ENCODE measurements at places on chromosomes 7 and 10.

GRCh38 chr7:19247017-19247416 is 101.8 kb upstream of the FERD3L start:
- DNase-seq: no peak

- no peak for DNase-seq
Observed at GRCh38 chr7:37385787-37386186, 62.9 kb downstream of the ELMO1 start.

GRCh38 chr10:63156236-63156635 is 23.1 kb downstream of the NRBF2 start:
- DNase-seq: no peak

DNA sequence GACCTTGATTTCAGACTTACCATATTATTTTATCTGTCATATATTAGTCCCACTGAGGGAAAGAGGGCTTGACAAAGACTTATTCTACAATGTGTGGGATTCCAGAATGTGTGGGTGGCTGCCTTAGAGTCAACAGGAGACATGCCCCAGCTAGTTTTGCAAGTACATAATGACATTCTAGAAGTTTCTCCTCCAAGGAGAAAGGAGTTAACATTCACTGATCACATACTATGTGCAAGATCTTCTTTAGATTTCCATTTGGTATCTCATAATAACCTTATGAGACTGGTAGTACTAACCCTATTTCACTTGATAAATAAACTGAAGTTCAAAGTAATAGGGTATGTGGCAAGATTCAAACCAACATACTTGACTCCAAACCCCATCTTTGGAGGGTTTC is 25.2 kb downstream of the IRF5 start:
- no peak for DNase-seq

GRCh38 chr7:154463794-154464193 is 411.6 kb downstream of the DPP6 start:
- DNase-seq: no peak

- DNase-seq: no peak
Observed at GRCh38 chr7:45054442-45054841, 34.3 kb downstream of the NACAD start.

DNA sequence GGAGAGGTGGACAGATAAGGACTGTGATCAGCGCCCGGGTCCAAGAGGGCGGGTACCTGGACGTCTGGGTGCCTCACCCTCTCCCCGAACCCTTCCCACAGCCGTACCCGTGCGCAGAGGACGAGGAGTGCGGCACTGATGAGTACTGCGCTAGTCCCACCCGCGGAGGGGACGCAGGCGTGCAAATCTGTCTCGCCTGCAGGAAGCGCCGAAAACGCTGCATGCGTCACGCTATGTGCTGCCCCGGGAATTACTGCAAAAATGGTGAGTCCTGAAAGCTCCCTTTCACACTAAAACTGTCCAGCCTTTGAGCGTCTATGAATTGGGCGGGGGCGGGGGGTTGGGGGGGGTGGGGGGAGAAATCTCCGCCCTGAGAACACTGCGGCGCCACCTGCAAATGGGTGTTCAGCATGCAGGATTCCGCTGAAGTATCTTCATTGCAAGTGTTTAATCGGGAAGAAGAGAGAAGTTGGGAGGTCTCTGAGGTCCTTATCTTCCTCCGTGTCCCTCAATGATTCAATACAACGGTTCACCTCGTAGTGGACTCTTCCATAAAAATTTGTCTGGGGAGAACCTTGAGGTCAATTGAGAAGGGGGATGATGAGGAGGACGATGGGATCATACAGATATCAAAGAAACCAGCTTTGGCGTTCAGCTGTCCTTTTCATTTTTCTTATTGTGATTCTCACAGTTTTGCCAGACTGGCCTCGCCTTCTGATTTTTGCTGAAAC is 906 bp downstream of the DKK1 start:
- peak; percentile 13 for DNase-seq

DNA sequence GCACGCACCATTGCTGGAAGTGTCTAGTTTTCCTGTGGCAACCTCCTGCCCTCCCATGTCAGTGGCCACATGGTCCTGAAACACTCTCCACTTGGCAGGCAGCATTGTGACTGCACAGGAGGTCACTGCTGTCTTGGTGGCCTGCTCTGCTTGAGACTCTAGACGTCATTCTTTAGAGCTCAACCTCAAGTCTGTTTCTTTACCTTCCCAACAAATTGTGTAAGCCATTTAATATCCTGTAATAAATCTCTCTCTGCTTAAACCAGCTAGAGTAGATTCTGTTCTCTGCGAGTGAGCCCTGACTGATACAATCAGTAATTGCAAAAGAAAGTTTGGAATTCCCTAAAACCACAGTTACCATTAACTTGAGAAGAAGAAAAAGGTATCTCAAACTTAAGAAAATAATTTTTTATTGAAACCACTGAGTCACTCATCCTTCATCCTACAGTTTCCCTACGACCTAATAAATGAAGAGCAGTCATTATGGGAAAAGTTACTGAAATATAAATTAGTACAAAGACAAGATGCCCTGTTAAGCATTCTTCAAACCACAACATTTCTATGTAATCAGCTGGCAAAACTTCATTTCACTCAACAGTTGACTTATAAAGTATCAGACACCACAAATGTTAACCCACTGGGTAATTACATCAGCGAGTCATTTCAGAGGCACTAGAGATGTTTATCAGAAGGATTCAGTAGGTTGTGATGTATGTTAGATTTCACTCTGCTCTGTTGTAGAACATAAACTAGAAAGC is 18.0 kb downstream of the SLC25A13 start:
- no peak for DNase-seq

DNA sequence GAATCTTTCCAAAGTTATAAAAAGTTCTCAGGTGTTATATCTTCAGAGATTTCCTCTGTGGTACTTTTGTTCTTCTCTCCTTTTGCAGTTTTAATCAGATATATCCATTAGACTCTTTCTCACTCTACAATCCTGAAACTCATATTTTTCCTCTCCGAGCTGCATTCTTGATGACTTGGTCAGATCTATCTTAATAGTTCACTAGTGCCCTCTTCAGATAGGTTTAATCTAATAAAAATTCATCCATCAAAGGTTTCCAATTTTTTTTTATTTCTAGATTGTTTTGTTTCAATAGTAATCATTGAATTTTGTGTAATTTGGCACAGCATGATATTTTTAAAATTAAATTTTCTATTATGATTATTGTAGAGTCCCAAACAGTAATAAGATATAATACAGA is 21.8 kb upstream of the DGKB start:
- DNase-seq: no peak

DNA sequence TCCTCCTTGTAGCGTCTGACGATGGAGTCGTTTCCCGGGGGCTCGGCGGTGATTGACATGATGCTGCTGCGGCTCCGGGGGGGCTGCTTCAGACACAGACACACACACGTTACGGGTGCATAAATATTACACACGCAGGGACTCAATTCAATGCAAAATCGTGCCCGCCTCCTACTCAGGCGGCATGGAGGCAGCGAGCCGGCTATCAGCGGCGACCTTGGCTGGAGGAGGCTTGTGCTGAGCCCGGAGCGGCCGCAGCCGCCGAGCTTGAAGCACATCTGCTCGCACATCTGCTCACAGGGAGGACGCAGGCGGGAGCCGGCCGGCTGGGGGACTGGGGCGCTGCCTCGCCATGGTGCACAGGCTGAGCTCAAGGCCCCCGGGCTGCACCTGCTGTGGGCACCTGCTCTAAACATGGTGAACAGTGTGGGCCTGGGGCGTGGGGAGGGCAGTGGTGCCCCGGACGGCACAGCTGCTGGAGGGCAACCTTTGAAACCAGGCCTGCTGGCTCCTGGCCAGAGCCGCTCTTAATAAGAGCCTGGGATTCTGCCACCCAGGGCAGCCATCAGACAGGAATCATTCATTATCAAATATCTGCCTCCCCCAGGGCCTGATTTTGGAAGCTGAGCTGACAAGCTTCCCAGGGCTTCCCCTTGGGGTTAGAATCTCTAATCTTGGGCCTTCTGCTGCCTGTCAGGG is 84.7 kb upstream of the GNA12 start:
- DNase-seq: no peak

DNA sequence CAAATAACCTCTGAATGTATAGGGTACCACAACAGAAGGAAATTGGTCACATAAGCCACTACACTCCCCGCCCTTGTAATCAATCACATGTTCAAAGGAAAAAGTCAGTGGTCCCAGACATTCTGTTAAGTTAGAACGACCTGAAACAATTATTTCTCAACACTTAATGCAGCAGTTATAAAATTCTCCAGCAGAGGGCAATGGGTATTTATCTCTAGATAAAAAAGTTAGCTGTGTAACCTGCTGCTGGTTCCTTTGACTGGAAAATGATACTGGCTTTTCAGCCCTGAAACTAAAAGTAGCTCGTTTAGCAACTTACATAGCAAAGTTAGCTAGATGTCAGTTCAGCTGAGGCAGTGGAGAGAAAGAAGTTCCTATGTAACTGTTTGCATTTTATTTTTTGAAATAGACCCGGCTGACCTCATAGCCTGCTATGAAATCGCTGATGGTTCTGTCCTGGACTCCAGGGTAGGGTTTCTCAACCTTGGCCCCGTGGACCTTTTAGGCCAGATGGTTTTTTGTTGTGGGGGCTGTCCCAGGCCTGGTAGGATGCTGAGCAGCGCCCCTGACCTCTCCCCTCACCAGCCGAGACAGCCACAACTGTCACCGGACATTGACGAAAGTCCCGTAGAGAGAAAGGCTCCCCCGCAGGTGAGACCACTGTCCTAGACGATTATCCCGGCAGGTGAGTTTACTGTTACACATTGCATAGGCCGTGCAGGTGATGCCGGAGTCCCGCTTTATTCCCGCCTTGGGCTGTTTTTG is 40.2 kb upstream of the PROSER2 start:
- DNase-seq: peak; percentile 63

- DNase-seq: no peak
Observed at GRCh38 chr10:113452146-113452845, 100.6 kb upstream of the HABP2 start.

DNA sequence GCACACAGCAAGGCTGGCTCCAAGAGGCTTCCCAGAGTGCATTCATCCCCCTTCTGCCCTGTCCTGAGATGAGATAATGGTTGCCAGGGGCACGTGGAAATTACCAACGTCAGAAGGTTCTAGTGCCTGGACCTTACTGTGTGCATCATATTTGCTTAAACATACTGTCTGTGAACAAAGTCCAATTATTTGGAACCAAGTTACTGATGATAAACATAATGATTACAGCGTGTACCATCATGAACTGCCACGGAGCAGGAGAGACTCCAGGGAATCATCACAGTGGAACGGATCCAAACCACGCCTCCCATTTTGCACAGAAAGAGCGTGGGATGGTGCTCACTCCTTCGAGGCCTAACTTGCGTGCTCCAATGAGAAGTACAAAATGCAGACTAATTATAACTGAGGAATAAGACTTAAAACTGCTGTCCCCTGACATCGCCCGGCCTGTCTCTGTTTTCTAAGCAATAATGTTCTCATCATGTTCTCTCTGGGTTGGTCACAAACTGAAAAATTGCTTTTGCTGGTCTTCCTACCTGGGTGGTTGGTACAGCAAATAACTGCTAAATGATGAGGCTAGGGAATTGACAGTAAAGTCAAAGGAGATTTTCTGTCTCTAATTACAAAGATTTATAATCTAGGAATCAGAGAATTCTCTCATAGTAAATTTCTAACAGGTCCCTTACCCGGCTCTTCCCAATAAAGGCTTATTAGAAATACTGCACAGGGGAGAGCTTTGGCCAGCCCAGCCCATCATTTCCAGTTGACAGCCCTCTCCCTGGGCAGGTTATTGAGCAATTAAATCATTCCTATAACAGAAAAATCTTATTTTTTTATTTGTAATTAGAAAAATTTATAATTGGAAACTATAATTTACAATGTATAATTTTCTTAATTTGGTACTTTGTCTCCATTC is 182.2 kb downstream of the CAMK1D start:
- DNase-seq: no peak

DNA sequence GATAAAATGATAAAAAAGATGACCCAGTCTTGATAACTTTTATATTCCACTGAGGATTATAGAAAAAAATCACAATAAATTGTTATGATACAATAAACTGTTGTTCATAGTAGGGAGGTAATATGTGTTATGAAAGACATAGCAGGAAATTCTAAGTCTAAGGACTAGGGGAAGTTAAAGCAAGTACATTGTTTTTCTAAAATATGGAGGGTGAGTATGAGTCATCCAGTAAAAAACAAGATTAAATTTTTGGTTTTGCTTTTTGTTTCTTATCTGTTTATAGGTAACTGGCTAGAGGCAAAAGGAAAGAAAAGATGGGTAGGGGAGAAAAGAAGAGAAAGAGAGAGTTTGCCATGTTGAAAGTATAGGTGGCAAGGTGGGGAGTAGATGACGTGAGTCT is 188.4 kb downstream of the POLR1F start:
- no peak for DNase-seq

DNA sequence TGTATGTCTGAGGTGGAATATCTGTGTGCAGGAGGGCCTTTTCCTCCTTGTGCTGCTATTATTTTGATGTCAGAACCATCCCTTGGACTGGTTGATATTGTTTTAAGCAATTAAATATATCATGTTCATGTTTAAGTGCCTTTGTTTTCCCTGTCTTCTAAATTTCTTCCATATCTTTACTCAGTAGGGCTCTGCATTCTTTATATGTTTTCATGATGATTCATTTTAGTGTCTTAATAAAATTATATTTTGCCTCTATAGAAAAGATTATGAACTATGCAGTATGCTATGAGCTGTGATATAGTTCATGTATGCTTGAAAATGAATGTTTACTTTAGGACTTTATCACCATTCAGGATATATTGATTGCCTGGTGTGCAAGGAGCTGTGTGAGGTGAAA is 34.8 kb downstream of the AHR start:
- DNase-seq: no peak

DNA sequence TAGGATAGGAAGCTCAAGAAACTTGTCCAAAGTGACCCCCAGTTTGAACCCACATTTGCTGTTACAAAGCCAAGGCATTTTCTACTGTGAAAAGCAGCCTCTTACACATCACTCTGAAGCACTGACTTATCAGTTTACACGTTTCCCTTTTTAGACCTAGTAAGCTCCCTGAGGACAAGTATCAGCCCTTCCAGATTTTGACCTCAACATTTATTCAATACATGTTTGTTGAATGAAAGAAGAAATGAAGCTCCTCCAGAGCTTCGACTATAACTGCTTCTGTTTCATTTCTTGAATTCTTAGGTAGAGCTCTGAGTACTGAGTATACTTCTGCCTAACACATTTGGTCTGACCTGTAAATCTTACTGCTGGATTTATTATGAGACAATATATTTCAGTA is 2.7 kb downstream of the WASL start:
- DNase-seq: no peak

- peak; percentile 7 for DNase-seq
Observed at GRCh38 chr7:126574276-126575250, 678.2 kb downstream of the GRM8 start.

GRCh38 chr10:55353414-55353813 is 552.4 kb upstream of the PCDH15 start:
- no peak for DNase-seq

GRCh38 chr7:78140109-78140508 is 341.5 kb downstream of the PHTF2 start:
- DNase-seq: no peak

GRCh38 chr7:130379921-130380860 is at the start of gene CPA1:
Gene CPA1 (plus strand): TSS chr7:130380494. CDS start chr7:130380521, 27 bp downstream.
- no peak for DNase-seq

GRCh38 chr10:117960345-117960935 is 86.3 kb downstream of the RAB11FIP2 start:
- DNase-seq: no peak

Data from A549 (cell line).